ENCODE measurements at places on chromosomes 12 and 14. TPM values are rescaled to one million over a fixed set of nuclear protein-coding genes. Genes with fewer than 3 reads are reported as not detected.
A peak's percentile ranks its signal among the peaks of the same experiment; 100 is the strongest.

- DNase-seq, result no peak
Observed at GRCh38 chr12:213527-213932, 427 bp downstream of the SLC6A12 start.

DNA sequence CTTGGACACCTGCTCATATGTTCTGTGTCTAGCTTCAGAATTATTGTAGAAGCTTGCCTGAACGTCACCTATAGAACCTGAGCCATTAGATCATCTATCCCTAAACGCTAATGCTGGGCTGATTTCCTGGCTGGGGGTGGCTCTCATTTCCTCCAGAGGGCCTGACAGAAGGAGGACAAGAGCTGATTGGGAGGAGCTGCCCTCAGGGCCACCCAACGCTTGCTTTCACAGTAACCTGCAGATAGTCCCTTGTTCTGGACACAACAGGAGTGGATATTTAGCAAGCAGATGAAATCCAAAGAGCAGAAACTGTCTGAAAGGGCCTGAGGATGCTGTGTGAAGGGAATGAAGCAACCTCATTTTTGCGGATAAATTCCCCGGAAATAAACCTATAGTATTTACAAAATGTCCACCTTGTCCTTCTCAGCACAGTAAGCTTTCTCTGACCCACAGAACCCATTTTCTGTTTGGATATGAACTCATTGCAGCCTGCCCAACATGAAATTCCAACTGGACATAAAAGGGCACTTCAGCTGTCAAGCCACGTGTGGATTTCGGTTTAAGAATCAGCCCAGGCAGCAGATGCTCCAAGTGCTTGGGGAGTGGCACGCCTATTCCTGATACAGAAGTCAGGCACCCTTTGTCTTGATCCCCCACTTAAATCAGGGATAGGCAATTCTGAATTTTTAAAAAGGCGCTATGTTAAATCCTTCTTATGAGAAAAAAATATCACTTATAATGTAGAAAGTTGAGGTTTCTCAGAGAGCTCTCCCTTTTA lies 32.8 kb upstream of the TUBA1C start:
- no peak for DNase-seq

Gene STON2
- 2.8 TPM for polyA plus RNA-seq

DNA sequence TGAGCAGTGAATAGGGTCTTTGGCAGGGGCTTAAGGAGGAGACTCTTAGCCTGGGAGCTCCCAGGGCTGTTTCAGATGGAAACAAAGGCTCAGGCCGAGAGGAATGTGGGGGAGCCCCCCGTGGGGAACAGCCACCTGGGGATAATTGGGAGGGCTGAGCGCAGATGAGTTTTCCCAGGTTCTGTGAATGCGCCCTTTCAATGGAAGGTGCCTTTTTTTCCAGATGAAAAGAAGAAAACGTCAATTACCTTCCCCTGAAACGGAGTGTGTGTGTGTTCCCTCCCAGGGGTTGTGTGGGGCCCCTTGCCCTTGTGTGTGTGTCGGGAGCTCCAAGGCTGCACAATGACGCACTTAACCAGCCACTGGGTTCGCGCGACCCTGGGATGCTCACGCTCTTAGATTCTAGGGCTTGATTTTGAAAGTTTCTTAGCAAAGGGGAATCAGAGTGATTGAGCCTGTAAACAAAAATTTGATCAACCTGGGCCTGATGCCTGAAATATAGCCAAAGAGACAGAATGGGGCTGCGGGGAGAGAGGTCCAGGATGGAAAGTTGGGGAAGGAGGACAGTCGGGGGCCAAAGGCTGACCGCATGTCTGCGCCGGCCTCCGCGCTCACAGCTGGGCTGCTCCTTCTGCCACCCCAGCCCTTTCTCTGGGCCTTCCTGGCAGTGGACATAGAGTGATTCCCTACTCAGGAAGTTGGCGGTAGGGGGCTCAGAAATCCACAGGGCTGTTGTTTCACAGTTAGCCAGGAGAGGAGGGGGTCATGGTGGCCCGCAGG lies 14.6 kb downstream of the MEG3 start:
- DNase-seq, result no peak

- no peak for DNase-seq
Observed at GRCh38 chr12:119683413-119683812, 15.5 kb downstream of the PRKAB1 start.

GRCh38 chr12:53758730-53759103 lies 6.9 kb upstream of the CISTR start:
- no peak for DNase-seq

GRCh38 chr14:34302654-34303053 lies 159.4 kb downstream of the SPTSSA start:
- no peak for DNase-seq

- peak; percentile 12 for DNase-seq
Observed at GRCh38 chr12:88638388-88638787, 58.1 kb upstream of the KITLG start.

DNA sequence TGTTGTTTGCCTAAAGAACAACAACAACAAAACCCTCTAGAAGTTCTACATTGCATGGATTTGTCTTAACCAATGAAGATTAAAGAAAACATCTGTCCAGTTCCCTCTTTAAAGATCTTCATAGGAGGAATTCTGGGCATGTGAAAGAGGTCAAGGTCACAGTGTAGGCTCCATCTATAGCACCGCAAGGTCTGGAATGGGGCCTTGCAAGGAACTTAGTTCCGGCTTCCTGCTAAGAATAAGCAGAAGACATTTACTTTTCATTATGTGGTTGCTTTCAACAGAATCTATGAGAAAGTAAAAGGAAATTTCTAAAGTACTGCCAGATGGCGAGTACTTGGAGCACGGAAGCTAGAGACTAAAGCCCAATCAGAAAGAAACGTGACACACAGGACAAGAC lies 57.2 kb upstream of the GNPNAT1 start:
- no peak for DNase-seq

GRCh38 chr14:31968107-31968810 lies 108.8 kb upstream of the ARHGAP5 start:
- no peak for DNase-seq

DNA sequence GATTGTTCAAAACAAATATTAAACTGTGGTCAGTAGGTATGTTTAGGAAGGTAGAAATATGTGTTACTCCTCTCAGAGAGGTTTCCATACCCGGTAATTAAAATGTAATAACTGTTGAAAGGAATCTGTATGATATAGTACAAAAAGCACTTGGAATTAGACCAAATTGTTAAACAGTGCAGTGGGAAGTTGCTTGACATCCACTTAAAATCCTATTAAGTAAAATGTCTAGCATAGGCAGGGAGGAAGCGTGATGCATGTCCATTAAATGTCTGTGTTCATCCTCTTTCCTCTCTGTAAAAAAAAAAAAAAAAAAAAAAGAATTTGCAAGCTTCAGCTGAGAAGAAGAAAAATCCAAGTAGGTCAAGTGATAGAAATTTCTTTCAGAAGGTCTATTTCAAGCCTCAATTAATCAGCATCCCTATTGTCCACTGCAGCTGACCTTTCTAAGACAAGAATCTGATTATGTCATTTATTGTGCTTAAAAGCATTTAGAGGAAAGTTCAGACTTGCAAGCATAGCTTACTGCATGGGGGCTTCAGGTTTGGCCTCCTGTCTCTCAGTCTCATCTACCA lies 265.6 kb upstream of the RGS6 start:
- no peak for DNase-seq

- no peak for DNase-seq
Observed at GRCh38 chr14:91154851-91155625, 41.2 kb downstream of the DGLUCY start.

Gene RASAL1
- polyA plus RNA-seq, result not detected

DNA sequence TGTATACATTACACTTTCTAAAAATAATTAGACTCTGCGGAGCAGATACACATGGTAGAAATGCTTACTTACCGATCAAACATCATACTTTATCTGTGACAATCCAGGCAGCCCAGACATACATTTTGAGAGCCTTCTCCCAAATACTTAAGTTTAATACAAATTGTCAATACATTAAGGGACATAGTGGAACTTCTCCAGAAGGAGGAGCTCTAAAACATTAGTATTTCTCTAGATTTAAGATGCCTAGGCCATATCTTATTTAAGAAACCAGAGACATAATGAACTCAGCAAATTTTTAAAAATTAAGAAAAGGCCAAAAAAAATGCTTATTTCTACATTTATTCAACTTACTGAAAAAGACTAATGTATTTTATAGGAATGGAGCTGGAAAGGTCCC lies 16.1 kb downstream of the ACSM4 start:
- no peak for DNase-seq

- no peak for DNase-seq
Observed at GRCh38 chr12:131851741-131852550, 23.8 kb downstream of the MMP17 start.

DNA sequence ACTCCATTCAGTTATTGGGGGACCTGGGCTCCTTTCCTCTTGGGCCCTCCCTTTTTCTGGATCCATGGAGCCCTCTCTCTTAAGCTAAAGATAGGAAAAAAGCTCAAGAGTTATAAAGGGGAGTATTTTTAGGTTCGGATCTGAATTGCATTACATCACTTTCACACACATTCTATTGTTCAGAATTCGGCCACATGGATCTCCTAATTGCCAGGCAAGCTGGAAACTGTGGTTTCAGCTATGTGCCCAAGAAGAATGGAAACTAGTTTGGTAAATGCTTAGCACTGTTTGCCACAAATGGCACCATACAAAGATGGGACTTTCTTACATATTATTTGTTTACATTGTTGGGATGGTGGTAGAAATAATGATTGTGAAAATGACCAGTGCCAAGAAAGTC lies 145.6 kb downstream of the LRIG3 start:
- DNase-seq, result no peak

DNA sequence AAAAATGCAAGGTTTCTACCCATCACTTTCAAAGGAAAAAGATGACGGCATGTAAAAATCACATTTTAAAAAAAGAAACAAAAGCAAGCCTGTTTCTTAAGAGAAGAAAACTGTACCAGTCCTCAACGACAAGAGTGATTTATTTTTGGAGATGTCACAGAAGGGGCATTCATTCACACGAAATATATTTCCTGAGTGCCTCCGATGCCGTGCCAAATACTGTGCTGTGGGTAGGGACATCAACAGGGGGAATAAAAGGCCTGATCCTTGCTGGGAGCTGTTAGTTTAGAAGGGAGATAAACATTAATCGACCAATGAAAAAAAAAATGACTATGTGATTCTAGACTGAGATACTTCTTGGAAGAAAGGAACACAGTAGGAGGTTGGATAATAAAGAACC lies 297.5 kb upstream of the SOX5 start:
- DNase-seq, result no peak

DNA sequence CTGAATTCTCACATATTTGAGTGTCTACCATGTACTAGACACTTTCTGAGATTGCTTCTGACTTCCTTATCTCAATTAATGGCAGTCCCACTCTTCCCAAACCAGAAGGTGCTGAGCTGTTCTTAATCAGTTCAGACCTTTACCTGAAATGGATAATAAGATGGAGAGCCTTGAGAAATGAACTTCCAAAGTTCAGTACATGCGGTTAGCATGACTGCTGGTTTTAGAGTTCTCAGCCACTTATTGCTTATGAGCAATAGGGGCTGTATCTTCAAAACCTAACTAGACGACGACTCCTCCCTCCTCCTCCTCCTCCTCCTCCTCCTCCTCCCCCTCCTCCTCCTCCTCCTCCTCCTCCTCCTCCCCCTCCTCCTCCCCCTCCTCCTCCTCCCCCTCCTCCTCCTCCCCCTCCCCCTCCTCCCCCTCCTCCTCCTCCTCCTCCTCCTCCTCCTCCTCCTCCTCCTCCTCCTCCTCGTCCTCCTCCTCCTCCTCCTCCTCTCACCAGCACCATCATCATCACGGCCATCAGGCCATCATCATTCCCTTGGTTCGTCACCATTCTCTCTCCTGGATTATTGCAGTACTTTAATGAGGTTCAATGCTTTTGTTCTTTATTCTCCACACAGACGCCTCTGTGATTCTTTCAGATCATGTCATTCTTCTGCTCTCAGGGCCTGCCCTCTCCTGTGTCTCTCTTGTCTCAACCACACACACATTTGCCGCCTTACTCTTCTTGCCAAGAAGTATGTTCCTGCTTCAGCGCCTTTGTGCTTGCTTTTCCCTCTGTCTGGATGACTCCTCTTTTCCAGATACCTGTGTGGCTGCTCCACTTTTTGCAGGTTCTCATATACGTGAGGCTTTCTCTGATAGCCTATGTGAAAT lies 2.7 kb downstream of the PCNX1 start:
- DNase-seq, result no peak

- no peak for DNase-seq
Observed at GRCh38 chr12:11162502-11162901, 8.5 kb upstream of the SMIM10L1 start.

Gene P2RX2
- polyA plus RNA-seq, result not detected

DNA sequence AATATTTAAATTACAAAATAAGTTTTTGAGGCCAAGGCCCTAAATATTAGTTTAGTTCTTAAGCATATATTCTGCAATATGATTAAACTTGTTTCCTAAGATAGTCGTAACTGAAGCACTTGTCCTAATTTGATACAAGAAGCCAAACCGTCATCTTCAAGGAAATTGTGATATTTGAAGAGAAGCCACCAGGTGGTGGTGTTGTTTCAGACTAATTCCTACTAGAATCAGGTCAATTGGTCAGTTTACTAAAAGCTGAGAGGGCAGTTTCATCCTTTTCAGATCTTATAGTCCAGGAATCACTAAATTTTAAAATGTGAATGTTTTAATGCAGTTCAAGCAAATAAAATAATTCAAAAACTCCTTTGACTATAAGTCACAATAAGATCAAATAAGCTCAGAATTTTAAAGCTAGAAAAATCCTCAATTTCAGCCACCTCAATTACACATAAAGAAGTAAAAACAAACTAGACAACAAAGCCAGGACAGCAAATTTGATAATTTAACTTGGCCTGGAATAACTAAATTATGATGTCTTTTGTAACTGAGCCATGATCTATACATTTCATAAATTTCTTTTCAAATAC lies 7.1 kb upstream of the ARL1 start:
- DNase-seq, result no peak

DNA sequence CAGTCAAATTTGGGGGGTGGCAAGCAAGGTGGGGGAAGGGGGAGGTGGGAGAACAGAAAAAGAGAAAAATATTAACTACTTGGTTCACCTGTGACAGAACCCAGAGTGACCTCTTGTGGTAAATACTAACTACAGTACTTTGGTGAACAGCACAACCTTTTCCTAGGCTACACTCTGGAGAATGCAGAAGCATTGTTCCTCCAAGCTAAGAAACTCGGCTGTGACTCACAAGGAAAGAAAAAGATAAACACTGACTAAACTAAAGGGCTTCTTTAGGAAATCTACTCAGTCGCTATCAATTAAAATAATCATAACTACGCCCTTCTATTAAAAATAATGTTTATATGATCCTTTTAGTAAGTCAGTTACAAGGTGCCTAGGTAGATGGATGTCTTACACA lies 5.4 kb downstream of the KCNH5 start:
- no peak for DNase-seq

Gene PLD4
- polyA plus RNA-seq, result 0.13 TPM

Measured in heart right ventricle (tissue), 16 donors.